ENCODE measurements at places on chromosomes 4 and X.
A peak's percentile ranks its signal among the peaks of the same experiment; 100 is the strongest.

GRCh38 chr4:73743795-73744194, 3.4 kb downstream of the CXCL8 start:
- no peak for DNase-seq

DNA sequence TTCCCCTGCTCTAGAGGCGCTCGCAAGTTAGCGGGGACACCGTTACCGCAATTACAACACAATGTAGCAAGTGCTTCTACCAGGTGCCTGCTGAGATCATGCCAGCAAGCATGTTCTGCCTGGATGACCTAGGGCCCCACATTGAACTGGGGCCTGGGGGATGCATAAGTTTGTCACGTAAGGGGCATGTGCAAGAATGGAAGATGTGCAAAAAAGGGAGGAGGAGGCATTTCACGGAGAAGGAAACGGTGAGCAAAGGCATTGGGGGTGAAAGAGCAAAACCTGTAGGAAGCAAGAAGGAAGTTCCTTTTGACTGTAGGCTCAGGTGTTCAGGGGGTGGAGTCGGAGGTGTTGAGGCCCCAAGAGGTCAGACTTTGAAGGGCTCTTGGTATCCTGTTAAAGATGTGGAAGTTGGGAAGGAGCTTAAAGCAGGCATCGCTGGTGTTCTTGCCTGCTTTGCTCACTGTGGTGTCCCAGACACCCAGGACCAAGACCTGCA, 602 bp upstream of the SCARB2 start:
- no peak for DNase-seq

DNA sequence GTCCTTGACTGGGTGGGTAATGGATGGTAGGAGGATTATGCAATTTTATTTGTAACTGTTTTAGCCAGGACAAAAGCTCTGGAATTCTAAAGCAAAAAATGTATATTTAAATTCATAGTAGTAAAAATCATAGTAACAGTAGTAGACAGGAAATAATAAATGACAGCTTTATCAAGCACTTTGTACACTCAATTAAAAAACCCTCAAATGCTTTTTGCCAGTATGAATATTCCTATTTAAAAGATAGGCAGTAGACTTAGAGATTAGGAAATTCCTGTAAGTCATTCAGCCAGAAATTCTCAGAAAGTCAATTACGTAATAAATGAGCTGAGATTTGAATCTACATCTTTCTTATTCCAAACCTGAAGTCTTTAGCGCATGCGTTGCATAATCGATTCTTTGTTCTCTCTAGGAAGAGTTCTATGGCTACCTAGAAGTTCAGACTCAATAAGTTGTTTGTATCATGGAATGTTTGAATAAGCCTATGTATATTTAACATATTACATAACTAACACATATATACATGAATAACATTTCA, 2.5 kb downstream of the AADAT start:
- DNase-seq, result no peak

GRCh38 chr4:11614426-11614825, 185.7 kb upstream of the HS3ST1 start:
- no peak for DNase-seq

GRCh38 chr4:109721033-109721432, 8.8 kb downstream of the PLA2G12A start:
- no peak for DNase-seq

GRCh38 chr4:143288171-143288570, 48.5 kb upstream of the GAB1 start:
- no peak for DNase-seq

DNA sequence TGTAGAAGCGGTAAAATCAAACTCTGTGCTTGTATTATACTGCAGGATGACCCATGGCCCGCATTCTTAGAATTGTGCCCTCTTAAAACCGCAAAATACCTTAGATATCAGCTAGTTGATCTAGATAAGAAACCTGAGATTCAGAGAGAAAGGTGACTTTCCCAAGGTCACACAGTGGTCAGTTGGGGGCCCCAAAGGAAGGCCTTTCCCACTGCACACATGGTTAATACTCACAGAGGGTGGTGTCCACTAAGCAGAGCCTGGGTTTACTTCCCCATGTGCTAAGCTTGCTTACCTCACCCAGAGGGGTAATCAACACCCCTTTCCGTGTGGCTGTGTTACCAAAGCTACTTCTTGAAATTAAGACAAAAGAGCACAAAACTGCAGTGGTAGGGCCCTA, 66.3 kb downstream of the RBM47 start:
- no peak for DNase-seq

GRCh38 chrX:46408553-46409407, 136.4 kb downstream of the ZNF674 start:
- peak; percentile 55 for DNase-seq

DNA sequence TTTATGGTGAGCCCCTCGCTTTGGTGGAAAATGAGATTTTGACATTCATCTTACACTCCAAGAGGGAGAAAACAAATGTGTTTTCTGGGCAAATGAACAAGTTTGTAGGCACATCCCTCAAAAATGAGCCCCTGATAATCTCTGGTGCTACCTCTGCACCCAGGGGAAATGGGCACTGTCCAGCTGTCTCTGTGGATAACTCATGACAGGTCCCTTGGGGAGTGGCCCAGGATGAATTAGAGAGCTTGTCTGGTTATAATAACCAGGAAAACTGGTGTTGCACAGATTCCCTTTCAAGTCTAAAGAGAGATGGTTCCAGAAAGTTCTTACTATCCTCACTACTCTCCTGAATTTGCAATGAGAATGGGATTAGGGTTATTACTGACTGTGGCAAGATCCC, 7.5 kb downstream of the RASL11B start:
- no peak for DNase-seq
